ENCODE measurements at places on chromosomes 6 and 20.
A peak's percentile ranks its signal among the peaks of the same experiment; 100 is the strongest.

DNA sequence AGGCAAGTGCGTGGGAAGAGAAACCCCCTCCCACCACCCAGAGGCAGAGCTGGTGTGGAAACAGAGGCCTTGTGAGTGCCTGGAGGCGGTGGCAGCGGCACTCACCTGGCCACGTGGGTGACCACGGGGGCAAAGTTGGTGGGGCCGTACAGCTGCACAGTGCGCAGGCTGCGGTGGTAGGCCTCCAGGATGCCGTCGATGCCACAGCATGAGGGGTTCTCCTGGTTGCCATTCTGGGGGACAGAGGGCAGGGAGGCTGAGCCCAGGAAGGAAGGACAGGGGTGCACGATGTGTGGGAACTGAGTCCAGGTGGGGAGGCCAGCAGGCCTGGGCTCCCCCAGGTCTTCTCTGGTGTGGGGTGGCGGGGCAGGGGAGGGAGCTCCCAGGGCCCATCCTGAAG lies 47.7 kb downstream of the RAB44 start:
- DNase-seq = no peak

DNA sequence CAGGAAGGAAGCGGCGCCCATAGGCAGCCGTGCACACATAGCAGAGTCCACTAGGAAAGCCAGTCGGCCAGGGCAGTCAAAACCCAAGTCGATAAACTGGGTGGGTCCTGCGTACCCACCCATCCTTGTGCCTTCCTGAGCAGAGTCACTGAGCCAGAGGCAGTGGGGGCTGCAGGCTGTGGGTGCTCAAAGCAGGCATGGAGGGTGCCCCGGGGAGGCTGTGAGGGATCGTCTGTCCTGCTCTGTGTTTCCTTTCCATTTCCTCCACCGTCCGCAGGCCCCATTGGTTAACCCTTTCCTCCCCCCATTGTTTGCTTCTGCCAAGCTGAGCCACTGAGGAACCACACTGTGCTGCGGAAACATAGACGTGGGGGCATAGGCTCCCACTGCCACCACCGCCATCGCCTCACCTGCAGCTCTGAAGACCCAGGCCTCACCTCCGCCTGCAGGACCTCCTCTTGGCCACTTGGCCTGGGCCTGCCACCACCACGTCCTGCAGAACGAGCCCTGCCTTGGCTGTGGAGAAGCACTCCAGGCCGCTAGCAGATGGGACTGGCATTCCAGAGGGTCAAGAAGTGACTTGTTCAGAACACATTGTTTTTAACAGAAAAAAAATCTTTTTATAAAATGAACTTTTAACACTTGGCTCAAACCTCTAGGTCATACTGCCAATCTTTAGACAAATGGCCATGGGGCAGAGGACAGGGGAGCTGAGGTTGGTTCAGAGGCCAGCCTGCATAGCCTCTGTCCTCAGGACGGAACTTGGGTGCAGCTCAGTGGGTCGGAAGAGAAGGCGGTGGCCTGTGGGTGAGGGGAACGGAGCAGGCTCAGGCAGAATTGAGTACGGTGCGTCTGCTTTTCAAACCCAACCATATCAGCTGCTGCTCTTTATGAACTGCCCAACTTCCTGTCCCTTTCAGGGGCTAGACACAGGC lies 52.6 kb downstream of the TCP11 start:
- no peak for DNase-seq

GRCh38 chr6:166639921-166640320 lies 12.9 kb upstream of the RPS6KA2 start:
- DNase-seq = no peak

GRCh38 chr6:45880159-45880558 lies 135.5 kb downstream of the CLIC5 start:
- no peak for DNase-seq

- no peak for DNase-seq
Observed at GRCh38 chr20:50855498-50856474, 60.9 kb downstream of the BCAS4 start.

DNA sequence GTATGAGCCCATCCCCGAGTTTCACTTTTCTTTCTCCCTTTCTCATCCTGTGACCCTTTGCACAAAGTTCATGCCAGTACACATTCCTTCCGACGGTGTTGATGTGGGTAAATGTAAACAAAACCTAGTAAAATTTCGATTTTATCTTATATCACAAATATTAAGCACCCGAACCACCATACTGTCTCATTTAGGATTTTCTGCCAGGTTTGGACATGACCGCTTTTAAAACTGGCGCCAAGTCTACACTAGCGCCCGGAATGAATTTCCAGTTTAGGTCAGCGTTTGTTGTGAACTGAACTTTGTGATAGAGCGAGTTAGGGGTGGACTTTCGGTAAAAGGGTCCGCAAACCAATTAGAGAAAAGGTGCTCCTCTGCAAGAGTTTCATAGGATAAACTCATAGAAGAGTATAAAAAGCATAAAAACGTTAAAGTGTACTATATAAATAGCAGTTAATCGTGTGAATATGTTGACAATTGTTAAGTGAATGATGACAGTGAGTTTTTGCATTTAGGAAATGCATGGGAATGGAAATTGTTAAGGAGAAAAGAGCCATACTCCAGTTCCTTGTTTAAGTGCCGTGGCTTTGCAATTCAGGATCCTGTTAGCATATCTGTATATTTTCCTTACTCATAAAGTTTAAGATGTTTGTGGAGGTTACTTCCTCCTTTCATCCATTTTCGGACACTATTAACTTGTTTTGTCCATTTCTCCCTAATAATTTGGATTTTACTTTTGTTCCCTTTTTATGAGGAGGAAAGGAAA lies 937 bp downstream of the AKAP7 start:
- DNase-seq = peak; percentile 68

DNA sequence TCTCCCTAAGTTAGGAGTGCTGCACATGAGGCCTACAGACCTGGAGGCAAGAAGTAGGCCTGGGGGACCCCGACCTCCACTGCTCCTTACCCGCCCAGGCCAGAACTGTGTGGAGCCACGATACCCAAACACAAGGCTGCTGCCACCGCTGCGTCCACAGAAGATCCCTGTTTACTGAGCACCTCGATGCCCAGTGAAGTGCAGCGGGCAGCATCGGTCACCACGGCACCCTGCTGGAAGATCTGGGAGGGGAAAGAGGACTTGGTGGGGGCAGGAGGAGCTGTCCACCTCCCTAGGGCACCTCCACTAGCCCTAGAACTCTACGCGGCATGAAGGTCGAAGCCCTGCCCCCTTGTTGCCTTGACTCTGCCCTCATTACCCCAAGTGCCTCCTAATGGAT lies 9.9 kb downstream of the GGT7 start:
- no peak for DNase-seq

DNA sequence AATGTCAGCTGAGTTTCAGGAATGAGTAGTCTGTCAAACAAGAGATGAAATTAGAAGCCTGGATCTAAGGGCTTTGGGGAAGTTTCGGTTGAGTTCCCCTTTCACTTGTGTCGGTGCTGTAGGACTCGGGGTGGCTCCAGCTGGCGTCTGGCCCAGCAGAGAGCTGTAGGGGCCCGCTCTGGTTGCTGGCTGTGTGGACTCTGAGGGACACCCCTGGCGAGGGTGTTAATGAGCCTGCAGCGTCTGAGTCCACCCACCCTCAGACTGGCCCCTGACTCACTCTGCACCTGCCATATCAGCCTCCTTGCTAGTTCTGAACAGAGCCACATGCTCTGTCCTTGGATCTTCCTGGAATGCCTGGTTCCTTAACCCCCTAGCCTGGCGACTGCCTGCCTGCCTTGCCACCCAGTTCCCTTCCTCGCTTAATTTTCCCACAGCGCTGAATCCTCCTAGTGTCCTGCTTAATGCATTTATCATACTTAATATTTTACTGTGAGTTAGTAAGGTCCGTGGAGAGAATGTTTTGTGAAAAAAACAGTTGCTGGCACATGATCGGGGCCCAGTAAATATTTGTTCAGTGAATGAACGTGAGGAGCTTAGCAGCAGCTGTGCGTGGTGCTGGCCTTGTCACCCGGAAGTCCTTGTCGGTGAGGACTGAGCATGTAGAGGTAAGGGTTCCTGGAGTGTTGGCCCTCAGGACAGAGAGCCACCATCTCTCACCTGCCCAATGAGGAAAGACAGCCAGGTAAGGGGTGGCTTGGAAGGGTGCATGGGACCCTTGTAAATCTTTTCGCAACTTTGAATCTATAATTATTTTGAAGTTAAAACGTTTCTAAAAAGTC lies 1.6 kb downstream of the DNAJC5 start:
- no peak for DNase-seq

GRCh38 chr6:110809792-110810191 lies 5.5 kb downstream of the CDK19 start:
- no peak for DNase-seq

DNA sequence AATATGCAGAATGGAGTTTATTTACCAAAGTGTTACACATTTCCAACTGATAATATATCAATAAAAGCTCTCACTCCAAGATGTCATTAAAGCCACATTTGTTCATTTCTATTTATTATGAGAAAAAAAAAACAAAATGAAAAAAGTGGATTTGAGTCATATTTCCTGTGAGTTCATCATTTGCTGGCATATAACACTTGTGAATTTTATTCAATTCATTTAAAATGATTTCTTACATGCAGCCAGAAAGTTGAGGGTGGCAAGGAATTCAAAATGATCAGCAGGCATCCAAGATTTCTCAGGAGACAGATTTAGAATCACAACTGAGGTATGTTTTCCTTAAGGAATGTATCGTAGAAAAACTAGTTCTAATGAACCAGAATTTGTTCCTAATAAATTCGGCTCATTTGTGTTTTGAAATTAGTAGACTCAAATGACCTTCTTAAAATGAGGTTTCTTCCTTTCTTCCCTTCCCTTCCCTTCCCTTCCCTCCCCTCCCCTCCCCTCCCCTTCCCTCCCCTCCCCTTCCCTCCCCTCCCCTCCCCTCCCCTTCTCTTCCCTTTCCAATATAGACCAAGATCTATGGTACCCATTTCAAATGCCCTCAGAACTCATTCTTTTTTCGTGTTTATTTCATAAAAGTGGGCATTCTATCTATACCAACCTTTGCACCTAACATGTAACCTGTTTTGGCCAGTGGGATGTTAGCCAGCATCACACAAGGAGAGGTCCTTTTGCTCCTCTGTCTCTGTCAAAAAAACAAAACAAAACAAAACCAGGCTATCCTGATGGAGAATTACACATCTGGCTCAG lies 357.9 kb upstream of the TSHZ2 start:
- no peak for DNase-seq

DNA sequence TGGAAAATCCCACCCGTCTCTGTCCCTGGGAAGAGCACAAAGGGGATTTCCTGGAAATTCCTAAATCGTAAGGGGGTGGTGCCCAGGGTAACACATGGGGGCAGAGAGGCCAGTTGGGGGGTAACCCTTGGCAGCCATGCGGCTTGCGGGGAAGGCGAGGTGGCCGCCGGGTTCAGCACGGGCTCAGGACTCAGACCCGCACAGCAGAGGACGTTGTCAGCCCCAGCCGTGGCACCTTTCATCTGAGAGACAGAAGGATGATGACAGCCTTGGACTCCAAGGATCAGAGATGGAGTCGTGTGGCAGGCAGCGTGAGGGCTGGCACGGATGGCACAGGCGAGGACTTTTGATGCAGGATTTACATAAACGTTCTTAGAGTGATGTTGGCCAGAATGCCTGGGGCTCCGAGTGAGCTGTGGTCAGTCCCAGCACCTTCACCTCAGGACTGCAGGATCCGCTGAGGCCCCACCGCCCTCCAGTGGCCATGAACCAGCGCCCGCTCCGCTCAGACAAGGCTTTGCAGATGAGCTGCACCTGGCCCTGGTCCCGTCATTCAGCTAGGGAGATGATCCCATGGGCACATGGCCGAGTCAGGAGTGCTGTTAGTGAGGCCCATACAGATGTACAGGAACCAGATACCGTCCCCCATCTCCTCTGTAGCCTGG lies 190.3 kb downstream of the TAF4 start:
- DNase-seq = peak; percentile 0

DNA sequence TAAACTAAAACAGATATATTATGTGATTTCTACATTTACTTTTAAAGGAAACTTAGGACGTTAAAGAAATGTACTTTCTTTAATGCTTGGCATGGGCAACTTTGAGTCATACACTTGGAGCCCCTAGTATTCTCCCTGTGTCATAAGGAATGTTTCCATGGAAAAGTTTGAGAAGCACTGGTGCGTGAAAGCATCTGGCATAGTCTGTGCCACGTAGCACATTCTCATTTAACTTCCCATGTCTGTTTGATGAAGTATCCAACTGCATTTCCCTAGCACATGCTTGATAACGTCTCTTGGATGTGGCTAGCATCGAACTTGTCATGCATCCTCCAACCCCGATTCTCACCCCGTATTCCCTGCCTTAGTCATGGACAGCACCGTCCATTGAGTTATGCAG lies 172.0 kb downstream of the TBC1D7 start:
- DNase-seq = no peak

- DNase-seq = no peak
Observed at GRCh38 chr20:14877301-14878028, 540.1 kb upstream of the FLRT3 start.

DNA sequence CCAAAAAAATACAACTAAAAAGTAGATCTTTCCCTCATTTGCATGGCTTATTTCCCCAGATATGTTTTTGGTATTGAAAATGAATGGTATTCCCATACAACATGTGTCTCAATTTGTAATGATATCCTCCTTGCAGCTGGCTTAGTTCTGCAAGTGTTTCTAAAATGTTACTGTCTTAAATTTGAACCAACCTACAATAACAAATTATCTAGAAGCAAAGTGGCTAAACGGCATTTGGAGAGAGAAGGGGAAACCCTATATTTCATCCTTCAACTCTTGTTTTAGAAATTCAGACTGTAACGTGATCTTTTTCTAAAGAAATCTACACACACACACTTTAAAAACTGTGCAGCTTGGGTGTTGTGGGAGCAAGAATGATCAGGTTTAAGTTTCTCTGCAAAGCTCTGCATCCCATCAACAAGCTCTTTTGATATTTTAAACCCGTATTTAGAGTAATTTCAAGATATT lies 153.0 kb downstream of the SOBP start:
- DNase-seq = no peak

DNA sequence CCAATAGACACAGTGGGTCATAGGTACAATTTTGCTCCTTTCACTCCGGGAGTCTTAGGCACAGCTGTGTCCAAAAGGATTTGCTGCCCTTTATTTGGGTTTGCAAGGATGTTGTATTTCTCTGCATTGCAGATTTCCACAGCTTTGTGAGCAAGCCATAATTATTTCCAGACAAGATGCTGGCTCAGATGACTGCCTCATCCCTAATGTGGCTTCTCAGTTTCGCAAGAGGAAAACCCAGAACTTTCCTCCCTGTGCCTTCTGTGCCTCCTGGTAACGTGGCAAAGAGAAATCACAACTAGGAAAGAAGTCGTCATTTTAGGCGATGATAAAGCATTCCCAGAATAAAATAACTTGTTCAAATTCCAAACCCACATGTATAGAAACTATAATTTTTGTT lies 33.7 kb downstream of the FAM50B start:
- DNase-seq = no peak

All from hippocampal formation (tissue), 2 donors.